Stimulated activated effector memory CD8-positive, alpha-beta T cell treated with anti-CD3 and anti-CD28 coated beads, Interleukin-12 subunit alpha, Interleukin-12 subunit beta, amount 100 ng/mL, for 72 hours (primary cell): ENCODE measurements at places on chromosomes 5 and 9.

GRCh38 chr5:107467137-107467932 is 203.4 kb downstream of the EFNA5 start:
- no peak for DNase-seq

DNA sequence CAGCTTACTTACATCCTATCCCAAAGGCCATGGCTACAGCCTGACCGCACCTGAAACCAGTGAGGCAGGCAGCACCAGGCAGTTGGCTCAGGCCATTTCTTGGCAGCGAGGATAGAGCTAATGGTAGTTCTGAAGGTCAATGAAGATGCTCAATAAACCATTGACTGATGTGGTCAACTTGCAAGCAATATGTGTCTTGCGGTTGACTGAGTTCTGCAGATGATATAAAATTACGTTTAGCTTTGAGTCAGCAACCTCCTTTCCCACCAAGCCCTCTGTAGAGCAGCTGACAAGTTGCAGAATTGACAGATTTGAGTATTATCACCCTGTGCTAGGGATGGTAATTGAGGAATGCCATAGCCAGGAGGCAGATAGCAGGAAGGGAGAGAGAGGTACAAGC is 189.0 kb upstream of the PUM3 start:
- DNase-seq, result no peak

DNA sequence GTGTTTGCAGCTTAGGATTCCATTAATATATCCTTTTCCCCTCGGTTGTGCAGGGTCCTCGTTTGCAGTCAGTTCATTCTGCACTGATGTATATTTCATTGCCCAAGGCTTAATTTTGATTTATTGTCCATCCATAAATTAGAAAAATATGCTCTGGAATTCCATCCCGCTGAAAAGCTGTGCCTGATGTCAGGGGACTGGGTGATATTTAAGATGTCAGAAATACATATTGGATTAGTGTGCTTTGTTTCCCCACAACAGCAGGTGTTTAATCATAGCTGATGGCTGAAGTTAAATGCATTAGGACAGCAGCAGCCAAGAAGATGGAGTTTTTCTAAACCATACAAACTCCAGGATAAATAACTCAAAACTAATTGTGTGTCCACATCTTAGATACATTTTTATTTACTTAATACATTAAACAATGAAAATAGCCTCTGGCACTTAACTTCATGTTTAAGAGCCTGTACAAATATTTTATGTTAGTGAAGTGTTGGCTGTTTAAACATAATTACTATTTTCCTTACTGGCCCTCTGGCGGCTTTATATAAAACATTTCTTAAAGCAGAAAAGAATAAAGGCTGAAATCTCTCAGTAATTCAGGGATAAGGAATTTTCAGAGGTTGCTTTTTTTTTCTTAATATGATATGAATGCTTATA is 170.4 kb upstream of the TBCA start:
- DNase-seq, result no peak

GRCh38 chr5:171701100-171701541 is 84.5 kb upstream of the SMIM23 start:
- DNase-seq, result no peak

DNA sequence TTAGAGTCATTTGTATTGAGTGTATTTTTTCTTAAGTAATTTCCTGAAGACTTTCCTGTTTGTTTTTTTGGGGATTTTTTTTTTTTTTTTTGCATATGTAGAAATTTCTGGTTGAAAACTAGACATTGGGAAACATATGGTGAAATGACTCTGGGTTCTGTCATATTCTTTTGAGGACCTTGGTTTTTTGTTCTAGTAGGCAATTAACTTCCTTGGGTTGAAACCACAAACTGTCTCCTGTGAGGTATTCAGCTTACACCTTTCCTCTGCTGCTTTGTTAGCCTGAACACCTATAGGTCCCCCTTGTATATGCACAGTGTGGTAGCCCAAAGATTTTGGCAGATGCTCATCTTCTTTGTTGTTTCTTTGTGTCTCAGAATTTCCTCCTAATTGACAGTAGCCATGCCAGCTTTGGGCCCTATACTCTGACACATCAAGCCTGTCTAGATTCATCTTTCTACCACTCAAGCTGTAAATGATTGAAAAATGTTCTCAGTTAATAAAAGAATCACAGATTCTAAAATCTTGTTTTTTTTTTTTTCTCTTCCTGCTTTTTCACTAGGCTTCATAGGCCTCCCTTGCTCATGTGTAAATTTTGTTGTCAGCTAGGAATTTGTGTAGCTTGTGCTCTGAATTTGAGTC is 140.6 kb downstream of the COMMD10 start:
- no peak for DNase-seq

DNA sequence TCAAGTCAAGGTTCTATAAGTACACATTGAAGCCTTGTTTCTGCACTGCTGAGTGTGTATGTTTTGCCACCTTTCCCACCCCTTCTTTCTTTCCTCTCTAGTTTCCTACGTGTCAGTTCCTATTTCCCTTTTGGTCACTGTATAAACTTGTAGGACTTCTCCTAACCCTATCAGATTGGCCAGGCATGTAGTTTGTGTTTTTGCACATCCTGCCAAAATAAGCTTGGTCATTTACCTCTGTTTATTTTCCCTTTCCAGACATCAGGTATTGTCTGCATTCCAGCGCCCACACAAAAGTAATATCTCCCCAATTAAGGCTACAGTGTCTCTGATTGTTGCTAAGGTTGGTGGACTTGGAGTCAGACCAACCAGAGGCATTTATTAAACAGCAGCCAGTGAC is 252.9 kb upstream of the MPDZ start:
- DNase-seq, result no peak

DNA sequence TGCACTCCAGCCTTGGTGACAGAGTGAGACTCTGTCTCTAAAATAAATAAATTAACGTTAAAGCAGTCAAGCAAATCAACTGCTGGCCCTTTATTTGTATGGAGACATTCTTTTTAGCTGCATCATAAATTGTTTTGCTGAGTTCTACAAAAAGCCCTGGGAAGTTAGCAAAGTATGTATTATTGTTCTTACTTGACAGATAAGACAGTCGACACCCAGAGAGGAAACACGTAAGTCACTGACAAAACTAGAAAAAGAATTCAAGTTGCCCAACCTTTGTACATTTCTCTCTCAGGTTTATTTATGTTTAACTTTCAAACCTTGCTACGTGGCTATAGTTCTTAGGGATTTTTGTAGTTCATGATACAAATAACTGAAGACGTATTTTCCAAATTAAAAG is 40.4 kb upstream of the MACIR start:
- DNase-seq, result no peak
